ENCODE measurements at places on chromosomes 1 and 21. TPM values are rescaled to one million over a fixed set of nuclear protein-coding genes. Genes with fewer than 3 reads are reported as not detected.

Gene SMPDL3B
- not detected for polyA plus RNA-seq

Gene GPA33
- polyA plus RNA-seq: 0.20 TPM

Gene PSRC1
- polyA plus RNA-seq: 1.3 TPM

Gene GPR37L1
- not detected for polyA plus RNA-seq

Gene GSTM1
- polyA plus RNA-seq: 54.4 TPM

Gene LEFTY2
- polyA plus RNA-seq: 5.0 TPM

Gene KCNK1
- polyA plus RNA-seq: not detected

Gene THEM5
- polyA plus RNA-seq: not detected

Gene CD1E
- not detected for polyA plus RNA-seq

Gene PARP1
- 11.9 TPM for polyA plus RNA-seq

Gene COL9A2
- polyA plus RNA-seq: 10.1 TPM

Gene GPX7
- polyA plus RNA-seq: 11.1 TPM

All from aorta (tissue), 5 donors.